ENCODE measurements at places on chromosomes 2 and 18.

- no peak for DNase-seq
Measured at GRCh38 chr18:43719267-43719795, 442.0 kb upstream of the SYT4 start.

GRCh38 chr2:112166806-112167499, 28.8 kb downstream of the FBLN7 start:
- no peak for DNase-seq

DNA sequence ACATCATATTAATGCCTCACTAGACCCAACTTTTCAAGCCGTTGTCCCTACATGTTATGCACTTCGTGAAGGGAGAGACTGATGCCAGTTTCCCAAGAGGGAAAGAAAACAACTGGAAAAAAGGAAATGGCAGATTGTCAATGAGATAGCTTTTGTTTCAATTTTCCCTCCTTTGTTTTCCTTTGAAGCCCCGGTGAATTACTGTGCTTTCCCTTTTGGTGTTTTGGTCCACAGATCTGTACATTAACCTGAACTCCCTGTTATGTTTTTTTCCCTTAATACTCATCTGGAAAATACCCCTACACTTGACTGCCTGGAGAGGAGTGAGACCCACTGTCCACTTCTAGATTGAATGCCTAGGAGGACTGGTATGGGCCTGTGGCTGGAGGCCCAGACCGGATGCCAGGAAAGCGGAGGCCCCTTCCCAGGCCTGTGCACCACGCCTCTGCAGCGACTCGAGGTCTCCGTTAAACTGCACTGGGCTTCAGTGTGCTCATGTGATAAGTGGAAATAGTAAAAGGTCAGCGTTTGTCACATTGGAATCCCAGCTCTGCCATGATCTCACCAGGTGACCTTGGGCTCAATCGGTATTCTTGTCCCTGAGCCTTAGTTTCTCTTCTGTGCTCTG, 106.4 kb downstream of the GATA6 start:
- DNase-seq: no peak

- no peak for DNase-seq
Measured at GRCh38 chr18:32261003-32261402, 71.2 kb downstream of the MEP1B start.

DNA sequence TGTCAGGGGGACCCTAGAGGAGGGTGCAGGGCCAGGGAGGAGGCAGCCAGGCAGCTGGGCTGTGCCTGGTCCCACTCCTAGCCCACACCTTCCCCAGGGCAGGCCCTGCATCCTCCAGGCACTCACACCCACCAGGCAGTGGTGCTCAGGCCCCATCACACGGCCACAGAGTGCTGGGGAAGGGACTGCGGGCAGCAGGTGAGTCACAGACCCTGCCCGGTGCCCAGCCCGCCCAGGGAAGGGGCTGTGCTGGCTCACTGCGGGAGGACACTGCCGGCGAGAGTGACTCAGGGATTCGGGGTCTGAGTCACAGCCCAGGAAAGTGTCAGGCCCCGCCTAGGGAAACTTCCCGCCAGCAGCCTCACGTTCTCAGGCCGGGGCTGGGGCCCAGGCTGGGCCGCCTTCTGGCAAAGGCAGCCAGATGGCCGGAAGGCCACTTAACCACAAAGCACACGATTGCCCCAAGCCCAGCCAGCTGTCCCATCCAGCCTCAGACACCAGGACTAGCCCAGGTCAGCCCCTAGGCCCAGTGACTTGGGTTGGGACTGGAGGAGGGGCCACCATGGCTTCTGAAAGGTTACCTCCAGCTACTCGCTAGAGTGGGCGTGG, 42.2 kb downstream of the BIN1 start:
- DNase-seq: peak; percentile 98

- no peak for DNase-seq
Measured at GRCh38 chr2:5834501-5834900, 142.3 kb downstream of the SOX11 start.

DNA sequence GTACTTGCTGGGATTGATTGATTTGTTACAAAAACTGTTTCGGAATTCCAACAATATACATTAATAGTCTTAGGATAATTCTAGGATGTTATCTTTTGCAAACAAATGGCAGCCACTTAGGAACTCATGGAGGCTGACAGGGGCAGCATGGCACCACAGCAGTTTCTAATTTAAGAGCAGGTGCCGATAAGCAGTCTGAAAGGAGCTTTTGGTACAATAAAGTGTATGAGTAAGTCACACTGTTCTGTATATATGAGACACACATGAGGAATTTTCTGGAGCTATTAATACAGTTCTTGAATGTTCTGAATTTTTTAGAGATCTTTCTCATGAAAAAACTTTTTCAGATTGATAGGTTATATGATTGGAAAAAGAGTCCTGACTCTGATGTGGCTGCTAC, 52.2 kb downstream of the EIF5B start:
- peak; percentile 74 for DNase-seq

- DNase-seq: no peak
Measured at GRCh38 chr2:150872756-150873395, 385.4 kb upstream of the RND3 start.

GRCh38 chr2:157893611-157894010, 17.5 kb upstream of the ACVR1 start:
- DNase-seq: no peak

DNA sequence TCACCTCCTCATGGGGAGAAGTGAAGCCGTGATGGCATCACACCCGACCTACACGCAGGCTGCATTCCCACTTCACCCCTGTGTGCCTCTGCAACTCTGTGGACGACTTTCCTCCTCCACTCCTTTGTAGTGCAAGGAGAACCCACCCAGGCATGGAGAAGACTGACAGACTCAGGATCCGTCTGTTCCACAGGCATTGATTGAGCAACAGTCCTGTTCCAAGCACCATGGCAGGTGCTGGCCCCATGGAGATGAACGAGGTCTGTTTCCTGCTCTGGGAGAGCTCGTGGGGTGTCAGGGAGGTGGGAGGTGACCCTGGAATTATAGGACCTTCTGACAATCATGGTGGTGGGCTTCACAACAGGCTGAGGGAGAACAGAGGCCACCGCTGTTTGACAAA, 284.7 kb upstream of the HDAC4 start:
- DNase-seq: no peak

DNA sequence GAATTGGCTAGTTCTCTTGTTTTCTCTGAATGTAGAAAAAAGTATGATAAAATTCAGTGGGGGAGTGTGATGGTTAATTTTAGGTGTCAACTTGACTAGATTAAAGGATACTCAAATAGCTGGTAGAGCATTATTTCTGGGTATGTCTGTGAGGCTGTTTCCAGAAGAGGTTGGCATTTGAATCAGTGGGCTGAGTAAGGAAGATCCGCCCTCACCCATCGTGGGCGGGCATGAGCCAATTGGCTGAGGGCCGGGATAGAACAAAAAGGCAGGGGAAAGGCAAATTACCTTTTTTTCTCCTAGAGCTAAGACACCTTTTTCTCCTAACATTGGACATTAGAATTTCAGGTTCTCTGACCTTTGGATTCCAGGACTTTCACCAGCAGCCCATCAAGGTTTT, 667.6 kb upstream of the SLC8A1 start:
- no peak for DNase-seq

- peak; percentile 15 for DNase-seq
Measured at GRCh38 chr18:48222118-48222517, 187.1 kb downstream of the ZBTB7C start.

GRCh38 chr2:144151405-144151804, 368.5 kb downstream of the ZEB2 start:
- no peak for DNase-seq

DNA sequence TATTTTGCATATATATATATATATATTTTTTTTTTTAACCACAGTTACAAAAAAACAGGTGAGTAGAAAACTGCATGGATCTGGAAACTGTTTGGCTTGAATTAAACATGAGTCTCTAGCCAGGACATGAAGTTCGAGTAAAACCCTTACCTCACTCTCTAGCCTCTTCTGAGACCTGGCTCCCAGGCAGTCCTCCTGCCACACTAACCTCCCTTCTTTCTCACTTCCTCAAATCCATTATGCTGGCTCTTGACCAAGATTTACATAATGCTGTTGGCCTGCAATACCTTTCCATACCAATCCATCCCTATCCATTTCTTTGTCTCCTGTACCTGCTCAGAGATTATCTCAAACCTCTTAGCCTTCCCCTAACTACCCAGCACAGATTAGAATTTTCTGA, 34.0 kb downstream of the PIGN start:
- no peak for DNase-seq

GRCh38 chr2:233007270-233007669, 5.8 kb downstream of the NGEF start:
- DNase-seq: no peak

GRCh38 chr2:122469147-122469546, 713.7 kb downstream of the TSN start:
- DNase-seq: peak; percentile 7

GRCh38 chr2:150729495-150729955, 242.1 kb upstream of the RND3 start:
- DNase-seq: peak; percentile 67

DNA sequence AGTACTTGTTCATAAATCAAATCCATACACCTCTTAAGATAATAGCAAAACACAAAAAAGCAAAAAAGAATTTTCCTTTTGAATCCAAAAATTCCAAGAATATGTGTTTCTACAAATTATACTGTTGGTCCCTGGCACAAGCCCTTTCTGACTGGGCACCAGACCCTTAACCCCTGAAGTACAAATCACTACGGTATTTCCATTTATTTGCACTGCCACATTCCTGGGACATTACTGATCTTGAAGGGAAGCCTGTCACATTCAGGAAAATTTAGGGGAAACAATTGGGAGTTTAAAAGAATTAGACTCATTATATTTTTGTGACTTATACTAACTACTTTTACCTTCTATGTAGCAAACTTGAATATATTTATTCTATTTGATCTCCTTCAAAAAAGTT, 98.8 kb downstream of the ZNF521 start:
- DNase-seq: peak; percentile 48

- DNase-seq: peak; percentile 61
Measured at GRCh38 chr2:84970210-84970867, 622 bp upstream of the KCMF1 start.

GRCh38 chr2:105804266-105804665, 59.6 kb downstream of the NCK2 start:
- no peak for DNase-seq

- no peak for DNase-seq
Measured at GRCh38 chr2:235754357-235755207, 260.7 kb downstream of the AGAP1 start.

DNA sequence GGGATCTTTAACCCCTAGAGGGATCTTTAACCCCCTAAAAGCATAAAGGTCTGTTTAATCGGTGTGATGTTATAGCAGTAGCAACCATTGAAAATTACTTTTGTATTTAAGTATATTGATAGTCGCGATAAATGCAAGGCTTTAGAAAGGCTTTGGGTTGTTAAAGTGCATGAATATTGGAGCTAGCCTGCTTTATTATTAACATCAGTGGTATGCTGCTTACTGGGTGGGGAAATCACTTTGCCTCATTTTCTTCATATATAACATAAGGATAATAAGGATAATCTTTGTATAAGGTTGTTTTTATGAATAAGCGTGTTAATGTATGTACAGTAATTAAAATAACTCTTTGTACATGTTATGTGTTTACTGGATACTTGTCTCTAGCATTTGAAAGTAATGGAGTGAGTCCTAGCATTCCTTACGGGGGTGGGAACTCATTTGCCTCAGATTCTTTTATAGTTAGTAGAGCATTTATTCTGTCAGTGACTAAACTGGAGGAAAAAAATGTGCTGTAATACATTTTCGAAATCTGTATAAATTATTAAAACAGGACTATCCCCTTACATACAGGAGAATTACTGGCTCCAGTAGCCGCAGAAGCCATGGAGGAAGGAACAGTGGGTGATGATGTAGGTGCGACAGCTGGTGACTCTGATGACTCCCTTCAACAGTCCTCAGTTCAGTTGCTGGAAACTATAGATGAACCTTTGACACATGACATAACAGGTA, 122.2 kb downstream of the BIRC6 start:
- peak; percentile 22 for DNase-seq
